ENCODE measurements at places on chromosomes 1 and 21.
A peak's percentile ranks its signal among the peaks of the same experiment; 100 is the strongest.

DNA sequence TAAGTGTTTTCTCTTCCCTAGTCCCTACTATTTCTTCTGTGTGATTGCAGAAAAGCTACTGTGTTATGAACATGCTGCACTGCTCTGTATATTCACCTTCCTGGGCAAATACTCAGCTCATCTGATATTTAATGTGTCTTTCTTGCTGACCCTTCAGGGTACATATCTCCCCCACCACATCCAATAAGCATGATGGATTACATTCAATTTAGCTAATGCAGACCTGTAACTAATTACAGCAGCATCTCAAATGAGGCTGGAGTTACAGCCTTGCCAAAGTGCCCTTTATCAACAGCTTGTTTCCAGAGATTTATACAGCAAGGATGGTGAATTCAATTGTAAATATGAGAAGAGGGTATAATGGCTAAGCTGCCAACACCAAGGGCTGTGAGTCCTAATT is 144.0 kb downstream of the KCNH1 start:
- no peak for DNase-seq

- peak; percentile 98 for DNase-seq
Observed at GRCh38 chr1:151327223-151327902, at the start of gene PI4KB. TSS of gene PI4KB (minus strand) at chr1:151327416. CDS start at chr1:151316481, 10,935 bp downstream.

- DNase-seq: no peak
Observed at GRCh38 chr1:235203428-235203827, 42.4 kb upstream of the RBM34 start.

DNA sequence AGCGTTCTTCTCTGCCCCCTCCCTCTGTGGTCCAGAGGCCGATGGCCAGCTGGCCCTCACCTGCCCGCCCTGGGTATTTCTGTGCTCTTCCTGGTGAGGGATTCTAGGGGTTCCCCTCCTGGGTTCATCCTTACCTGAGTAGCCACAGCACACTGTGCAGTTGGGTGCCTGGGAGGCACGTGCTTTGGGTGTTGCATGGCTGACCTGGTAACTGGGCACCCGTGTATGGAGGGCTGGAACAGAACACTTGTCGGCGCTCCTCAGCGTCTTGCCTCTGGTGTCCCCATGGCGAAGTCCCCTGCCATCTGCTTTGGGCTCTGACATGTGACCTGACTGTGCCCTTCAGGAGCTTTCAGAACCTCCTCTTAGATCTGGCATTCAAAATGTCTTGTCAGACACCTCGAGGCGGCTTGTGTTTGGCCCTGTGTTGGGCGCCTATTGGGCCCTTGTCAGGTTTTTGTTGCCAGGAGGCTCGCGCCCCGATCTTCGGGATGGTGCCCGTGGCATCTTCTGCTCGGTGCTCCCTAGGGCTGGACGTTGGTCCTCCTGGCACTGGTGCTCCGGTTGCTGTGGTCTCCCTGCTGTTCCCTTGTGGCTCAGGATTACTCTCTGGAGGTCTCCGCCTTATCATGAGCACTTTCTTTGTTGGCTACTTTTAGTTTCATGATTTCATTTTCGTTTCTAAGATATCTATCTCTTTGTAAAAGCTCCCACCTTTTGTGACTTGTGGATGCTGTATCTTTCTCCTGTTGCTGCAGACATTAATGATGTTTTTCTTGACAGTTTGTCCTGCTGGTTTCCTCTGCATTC is 28.5 kb downstream of the SKI start:
- DNase-seq: no peak

DNA sequence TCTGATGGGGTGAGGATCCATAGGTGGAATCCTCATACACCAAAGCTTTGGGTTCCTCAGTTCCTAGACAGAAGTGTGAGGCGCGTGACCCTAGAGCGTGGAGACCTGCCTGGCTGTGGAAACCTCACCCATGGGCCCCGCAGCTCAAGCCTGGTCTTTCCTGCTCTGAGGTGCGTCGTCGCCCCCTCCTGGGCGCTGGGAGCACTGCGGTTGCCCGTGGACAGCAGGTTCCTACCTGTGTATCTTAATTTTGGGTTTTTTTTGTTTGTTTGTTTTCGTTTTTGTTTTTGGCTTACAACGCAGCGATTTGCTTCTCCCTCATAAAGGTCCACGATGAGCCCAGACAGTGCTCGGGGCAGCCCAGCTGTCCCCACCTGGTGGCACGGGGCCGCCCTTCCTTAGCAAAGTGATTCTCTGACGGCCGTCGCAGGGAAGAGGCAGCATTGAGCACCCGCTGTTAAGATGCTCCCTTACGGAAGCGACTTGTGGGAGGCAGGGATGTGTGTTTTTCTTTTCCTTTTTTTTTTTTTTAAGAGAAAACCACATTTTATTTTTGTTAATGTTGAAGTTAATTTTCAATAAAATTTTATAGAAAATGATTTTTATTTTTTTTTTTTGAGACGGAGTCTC is 36.5 kb upstream of the TRAPPC10 start:
- DNase-seq: no peak

DNA sequence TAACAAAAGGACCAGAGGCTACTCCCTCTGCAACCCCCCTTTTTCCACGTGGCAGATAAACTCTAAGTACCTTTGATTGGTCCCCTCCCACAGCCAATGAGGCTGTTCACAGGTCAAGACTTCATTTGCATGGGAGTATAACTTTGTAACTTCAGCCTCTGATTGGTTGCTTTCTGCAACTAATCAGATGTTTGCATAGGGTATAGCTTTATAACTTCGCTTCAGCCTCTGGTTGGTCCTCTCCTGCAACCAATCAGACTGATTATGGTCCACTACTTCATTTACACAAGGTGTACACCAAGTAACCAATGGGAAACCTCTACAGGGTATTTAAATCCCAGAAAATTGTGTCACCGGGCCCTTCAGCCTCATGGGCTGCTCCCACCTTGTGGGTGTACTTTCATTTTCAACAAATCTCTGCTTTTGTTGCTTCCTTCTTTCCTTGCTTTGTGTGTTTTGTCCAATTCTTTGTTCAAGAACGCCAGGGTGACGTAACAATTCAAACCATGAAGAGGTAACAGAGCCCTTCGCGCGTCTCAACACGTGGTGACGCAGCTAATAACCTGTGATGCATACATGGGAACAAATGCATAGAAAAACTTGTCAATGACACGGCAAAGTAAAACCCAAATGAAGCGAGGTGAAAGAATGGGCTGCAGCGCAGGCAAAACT is 47.2 kb downstream of the VPS26C start:
- no peak for DNase-seq

- DNase-seq: no peak
Observed at GRCh38 chr1:151920149-151920548, 10.8 kb upstream of the THEM4 start.

DNA sequence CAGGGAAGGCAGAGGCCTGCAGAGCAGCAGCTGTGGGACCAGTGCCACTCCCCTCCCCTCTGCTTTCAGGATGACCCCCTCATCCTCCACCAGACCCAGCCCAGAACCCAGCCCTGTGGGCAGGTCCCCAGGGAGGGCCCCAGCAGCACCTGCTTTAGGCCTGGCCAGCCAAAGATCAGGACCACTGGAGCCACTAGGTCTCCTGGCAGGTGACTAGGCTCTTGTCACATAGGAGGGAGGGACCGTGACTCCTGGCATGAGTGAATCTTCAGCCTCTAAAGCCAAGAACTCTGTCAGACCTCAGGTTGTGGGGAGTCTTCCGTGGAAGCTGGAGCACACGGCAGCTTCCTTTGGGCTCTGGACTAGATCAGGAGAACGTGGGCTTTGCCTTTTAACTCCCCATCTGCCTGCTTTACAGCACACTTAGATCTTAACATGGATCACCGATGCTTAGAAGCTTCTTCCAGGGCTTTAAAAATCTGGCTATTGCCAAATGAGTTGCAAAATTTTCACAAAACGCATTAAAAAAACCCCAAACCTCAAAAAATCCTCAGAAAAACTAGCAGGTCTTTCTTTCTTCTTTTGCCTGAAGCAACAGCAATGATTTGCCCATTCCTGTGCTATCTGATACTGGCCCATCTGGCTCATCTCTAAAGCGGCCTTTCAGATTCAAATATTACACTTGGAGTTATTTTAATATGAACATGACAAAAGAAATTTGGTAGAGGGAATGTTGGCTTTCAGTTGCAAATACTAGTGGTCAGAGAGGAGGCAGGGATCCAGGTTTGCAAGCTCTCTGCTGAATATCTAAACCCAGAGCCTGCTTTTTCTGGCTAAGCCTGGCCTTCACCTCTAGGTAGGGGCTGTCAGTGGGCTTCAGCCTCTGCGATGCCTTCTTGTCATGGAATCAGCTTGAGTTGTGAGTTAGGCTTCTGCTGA is 235.2 kb downstream of the SDCCAG8 start:
- no peak for DNase-seq

- no peak for DNase-seq
Observed at GRCh38 chr1:207336559-207337467, 15.3 kb downstream of the CD55 start.

GRCh38 chr1:22139066-22139594 is 3.8 kb downstream of the WNT4 start:
- no peak for DNase-seq

GRCh38 chr21:28936036-28936435 is 56.6 kb downstream of the LTN1 start:
- DNase-seq: no peak

DNA sequence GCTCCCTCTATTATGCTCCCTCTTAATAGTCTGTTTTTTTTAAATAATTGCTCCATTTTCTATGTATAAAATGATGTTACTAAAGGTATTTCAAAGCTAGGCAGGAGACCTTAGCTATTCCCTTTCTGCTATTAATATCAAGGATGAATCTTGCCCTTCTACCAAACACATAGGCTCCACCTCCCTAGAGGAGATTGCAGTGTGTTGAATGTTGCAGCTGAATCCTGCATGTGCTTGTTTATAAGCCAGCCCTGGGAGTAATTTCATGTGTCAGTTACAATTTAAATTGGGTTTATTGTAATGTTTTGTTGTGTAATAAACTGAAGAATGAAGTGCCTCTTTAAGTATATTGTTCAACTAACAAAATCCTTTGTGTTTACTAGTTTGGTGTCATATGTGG is 66.0 kb downstream of the TMEM200B start:
- no peak for DNase-seq

GRCh38 chr1:183180634-183181056 is 5.4 kb upstream of the LAMC2 start:
- no peak for DNase-seq

GRCh38 chr1:108816049-108816893 is 40.6 kb downstream of the AKNAD1 start:
- DNase-seq: no peak

- DNase-seq: no peak
Observed at GRCh38 chr1:214425716-214426425, 125.5 kb downstream of the PTPN14 start.

DNA sequence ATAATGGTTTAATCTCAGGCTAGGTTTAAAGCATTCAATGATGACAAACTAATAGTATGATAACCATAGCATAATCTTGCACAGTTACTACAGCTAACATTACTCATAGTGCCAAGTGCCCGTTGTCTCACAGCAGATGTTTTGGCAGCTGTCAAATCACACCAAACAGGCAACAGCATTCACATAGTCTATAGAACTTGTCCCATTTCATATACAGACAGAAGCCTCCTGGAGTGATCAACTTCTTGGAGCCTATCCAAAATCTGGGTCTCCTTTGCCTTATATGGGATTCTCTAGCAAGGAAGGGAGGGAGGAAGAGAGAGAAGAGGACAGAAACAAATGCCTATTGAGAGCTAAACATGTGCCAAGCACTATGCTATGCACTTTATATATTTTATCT is 250.6 kb upstream of the ZP4 start:
- no peak for DNase-seq

DNA sequence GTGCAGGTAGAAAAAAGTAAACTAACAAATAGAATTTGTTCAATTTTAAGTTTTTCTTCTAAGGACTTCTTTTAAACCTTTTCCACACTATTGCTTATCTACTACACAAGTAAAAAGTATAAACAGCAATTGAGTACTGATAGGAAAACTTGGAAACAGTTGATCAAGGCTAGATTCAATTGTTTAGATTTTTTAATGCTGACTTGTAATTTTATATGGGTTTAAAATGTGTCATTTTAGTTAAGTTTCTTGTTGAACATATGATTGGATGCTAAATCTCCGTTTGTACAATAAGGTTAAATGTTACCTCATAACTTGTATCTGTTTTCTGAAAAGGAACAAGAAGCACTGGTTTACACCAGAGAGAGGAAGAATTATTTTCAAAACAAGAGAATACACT is 5.5 kb downstream of the SASS6 start:
- DNase-seq: no peak

DNA sequence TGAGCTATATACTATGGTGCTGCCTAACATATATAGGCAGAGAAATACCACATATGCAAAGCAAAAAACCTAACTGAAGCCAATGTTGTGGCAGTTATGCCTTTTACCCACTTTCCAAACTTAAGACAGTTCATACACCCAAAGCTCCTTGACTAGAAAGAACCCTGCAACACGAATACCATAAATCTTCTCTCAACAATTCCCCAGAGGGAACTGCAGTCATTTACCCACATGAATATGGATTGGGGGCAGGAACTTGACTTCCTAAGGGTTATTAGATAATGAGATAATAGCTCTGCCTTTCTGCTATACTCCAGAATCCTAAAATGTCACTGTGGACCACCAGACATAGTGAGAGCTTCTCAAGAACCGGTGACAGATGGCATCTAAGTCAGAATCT is 2.9 kb upstream of the ASPM start:
- DNase-seq: no peak

GRCh38 chr1:46301808-46302640 is 1.4 kb downstream of the LRRC41 start:
- DNase-seq: no peak

DNA sequence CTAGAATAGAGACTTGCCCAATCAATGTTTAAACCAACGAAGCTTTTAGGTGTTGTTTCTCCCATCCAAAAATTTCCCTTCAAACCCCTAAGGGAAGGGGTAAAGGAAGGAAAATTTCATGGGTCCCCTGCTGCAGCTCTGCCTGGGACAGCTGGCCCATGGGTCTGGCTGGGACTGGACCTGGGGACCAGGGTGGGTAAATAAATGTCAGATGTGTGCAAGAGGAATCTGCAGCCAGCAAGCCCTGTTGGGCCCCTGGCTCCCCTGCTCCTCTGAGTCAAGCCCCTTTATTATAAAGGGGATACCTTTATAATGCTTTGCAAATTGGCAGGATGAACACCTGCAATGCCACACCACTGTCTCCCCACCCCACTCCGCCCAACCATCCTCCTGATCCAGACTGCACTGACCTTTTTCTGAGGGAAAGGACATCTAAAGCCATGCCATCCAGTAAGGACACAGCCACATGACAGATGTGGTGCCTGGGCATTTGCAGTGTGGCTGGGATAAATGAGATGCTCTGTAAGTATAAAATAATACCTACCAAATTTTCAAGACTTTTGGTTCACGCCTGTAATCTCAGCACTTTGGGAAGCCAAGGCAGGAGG is 1.9 kb upstream of the TMEM125 start:
- no peak for DNase-seq

DNA sequence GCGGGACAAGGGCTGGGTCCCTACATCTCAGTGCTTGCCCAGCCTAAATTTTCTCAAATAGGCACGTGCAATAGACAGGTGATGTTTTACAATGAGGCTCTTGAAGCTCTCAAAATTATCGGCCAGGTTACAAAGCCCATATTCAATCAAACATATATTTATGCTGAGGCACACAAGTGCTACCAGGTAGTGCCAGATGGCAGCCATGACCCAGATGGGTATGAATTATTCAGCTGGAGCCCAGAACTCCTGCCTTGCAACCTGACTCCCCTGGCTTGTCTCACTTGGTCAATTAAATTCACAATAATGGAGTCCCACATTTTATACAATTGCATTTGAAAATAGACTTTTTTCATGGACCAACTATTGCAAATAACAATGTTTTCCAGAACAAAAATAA is 12.3 kb upstream of the ADAM30 start:
- DNase-seq: no peak

- DNase-seq: no peak
Observed at GRCh38 chr1:153698020-153698922, 19.8 kb downstream of the NPR1 start.

Measured in vagina (tissue), 2 donors.